ENCODE measurements at places on chromosomes 2 and 18.

DNA sequence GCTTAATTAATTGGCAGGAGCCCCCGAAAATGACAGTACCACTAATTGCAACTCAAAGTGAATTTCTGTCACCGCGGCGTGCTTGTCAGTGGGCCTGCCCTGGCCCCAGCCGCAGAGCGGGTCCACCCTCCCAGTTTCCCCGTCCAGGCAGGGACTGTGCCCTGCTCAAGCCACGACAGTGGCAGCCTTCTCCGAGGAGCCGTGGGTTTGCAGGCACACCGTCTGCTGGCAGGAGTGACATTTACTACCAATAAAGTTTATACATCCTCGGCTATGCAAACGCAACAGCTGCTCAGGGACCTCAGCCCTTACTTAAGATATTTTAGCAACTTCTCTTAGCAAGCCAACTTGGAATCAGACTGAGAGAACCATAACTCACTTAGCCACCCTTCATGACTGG is 112.7 kb downstream of the GBX2 start:
- no peak for DNase-seq

DNA sequence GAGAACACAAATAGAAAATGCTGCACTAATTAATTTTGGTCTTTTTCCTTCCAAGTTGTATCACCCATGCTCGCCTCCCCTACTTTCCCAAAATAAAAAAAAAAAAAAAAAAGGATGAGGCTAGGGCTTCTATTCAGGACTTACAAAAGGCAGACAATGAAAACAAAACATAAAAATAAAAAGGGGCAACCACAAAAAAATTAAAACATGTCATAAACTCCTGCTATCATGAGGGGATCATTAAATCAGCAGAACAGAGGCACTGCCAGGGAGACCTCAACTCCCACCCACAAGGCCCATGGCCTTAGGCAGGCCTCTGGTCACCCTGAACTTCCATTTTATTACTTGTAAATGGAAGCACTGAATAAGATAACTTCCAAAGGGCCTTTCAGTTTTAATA is 23.3 kb downstream of the EPB41L3 start:
- no peak for DNase-seq

DNA sequence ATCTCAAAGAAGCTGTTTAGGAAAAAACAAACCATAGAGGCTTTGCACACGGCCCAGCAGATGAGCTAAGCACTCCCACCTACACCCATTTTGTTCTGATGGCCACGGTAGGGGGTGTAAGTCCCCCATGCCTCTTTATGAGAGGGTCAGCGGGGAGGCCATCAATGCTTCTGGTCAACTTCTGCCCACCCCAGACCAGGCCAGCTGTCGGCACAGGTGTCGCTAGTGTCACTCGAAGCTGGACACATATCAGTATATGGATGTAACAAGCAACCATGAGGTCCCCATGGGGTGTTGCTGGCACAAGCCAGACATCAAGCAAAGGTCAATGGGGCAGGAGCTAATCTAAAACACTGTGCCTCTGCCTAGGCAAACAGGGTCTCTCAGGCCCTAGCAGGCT is 23.7 kb upstream of the SLC35F6 start:
- DNase-seq: no peak

DNA sequence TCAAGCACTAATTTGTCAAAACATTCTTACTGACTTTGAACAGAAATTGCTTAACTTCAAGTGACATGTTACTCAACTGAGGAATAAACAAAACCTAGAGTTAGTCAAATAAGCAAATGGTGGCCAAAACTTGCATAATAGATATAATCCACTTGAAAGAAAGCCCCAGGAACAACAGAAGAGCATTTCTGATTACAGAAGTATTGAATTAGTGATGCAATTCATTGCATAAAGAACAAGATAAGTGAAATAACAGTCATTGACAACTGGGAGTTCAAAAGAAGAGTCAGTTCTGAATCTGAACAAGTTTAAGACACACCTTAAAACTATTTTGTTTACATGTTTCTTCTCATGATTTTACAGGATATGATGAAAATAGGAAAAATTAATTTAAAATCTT is 30.8 kb downstream of the COBLL1 start:
- no peak for DNase-seq

DNA sequence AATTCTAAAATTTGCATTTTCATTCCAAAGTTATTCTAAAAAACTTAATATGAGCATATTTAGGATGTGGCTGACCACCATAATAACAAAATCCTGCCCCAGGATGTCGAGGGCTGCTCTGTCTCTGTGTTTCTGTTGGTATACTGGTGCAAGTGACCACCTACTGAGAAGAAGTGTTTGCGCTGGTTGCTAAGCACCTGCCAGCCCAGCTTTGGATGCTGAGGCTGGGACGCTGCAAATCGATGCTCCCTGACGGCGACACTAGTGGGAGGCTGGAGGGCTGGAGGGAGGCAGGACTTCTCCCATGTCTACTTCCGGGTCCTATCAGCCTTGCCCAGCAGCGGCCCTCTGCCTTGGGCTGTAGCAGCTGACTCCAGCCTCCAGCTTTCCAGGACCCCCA is 45.0 kb downstream of the LAMA1 start:
- DNase-seq: no peak

DNA sequence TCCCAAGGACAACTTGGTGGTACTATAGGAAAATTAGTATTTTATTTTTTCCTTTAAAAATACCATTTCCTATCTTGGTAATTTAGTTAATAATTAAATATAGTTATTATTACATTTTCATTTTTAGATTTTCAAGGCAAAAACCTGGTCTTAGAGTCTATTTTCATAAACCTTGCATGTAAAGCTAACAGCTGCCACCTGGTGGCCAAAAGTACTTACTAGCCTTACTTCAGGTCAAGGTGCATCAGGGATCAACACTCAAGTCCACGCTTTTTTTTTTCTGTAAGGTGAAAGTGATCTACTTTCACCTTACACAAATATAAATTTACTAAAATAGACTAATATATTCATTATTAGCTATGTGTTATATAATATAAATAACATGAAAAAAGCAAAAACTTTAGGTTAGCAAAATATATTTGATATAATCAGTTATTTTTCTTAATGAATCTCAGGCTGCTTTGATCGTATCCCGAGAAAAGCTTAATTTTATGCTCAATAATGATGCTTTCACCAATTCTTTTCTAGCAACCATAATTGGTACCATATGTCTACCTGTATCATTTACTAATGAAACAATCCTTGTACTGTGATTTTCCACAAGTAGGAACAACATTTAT is 62.5 kb downstream of the RELCH start:
- DNase-seq: peak; percentile 46

DNA sequence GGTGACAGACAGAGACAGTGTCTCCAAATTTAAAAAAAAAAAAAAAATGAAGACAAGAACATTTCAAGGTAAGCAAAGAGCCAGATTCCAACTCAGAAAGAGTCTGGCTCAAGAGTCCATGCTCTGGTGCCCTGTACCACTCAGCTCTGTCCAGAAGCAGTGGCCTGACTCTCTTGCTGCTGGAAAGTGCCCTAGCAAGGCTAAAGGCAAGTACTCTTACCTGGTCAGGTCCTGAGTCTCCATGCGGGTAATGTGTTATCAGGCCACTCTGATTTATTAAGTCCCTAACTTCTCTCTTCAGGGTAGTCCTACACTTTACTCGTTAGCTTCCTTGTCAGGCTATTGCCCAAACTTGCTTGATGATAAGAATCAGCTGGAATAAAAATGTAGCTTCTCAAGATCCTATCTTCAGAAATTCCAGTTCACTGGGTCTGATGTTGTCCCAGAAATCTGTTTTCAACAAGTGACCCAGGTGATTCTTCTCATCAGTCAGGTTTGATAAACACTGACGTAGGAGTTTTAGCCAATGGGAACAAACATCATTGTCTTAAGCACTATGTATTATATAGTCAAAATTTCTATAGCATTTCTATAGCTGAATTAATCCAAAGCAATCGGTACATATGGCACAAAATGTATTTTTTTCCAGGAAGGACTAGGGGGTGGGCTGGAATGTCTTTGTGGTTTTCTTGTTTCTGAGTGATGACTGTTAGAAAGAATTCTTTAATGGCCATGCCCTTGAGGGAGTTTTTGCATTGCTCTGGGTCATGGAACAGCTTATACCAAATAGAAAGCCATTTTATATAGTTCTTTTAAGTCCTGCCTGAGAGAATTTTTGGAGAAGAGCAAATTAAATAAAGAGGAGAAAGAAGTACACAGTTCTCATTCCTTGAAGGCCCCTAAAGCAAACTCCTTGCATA is 139.9 kb upstream of the DNMT3A start:
- DNase-seq: no peak

GRCh38 chr2:229408356-229408755 is 137.3 kb upstream of the PID1 start:
- DNase-seq: no peak

- no peak for DNase-seq
Observed at GRCh38 chr2:232571026-232571474, 20.6 kb downstream of the EIF4E2 start.

DNA sequence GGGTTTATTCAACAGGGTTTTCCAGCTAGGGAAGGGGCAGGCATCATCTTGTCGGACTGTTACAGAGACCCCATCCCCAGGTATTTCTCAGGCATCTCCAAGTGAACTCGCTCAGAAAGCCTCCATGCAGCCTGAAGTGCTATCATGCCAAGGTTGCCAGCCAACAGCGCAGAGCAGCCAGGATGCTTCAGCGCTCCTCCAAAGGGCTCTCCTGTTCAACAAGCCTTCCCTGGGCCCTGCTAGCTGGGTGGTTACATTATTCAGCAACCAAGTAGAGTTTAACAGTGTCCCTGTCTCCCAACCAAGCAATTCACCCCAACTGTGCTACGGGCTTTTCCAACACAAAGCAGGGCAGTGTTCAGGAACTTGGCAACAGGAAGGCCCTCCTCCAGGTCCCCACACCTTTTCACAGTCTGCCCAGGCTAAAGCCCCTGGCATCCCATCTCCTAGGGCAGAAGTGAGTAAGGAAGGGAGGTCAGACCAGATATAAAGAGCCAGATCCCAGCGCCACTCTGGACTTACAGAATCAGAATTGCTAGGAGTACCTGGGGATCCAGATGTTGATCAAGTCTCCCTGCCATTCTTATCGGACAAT is 52.9 kb downstream of the ZBTB7C start:
- no peak for DNase-seq

DNA sequence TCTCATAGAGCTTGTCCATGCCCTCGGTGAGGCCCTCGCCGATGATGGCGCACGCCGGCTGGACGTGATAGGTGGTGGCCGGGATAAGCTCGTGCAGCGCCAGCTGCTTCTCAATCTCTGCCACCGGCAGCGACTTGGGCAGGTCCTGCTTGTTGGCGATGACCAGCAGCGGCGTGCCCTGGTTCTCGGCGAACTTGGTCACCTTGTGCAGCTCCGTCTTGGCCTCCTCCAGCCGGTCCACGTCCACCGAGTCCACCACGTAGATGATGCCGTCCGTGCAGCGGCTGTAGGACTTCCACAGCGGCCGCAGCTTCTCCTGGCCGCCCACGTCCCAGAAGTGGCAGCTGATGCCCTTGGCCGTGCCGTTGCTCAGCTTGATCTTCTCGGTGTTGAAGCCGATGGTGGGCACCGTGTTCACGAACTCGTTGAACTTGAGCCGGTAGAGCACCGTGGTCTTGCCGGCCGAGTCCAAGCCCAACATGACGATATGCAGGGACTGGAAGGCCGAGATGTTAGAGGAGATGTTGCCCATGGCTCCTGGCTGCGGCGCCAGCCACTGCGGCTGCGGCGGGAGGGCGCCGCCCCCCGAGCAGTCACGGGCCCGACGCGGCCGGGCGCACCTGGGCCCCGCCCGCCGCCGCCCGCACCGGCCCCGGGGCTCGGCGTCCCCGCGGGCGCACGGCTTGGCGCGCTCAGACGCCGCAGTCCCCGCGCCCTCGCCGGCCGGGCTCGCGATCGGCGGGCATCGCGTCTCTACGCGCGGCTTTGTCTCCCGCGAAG is 636 bp downstream of the ARL4C start:
- peak; percentile 32 for DNase-seq

- no peak for DNase-seq
Observed at GRCh38 chr2:38375696-38376345, 1.3 kb downstream of the ATL2 start.

DNA sequence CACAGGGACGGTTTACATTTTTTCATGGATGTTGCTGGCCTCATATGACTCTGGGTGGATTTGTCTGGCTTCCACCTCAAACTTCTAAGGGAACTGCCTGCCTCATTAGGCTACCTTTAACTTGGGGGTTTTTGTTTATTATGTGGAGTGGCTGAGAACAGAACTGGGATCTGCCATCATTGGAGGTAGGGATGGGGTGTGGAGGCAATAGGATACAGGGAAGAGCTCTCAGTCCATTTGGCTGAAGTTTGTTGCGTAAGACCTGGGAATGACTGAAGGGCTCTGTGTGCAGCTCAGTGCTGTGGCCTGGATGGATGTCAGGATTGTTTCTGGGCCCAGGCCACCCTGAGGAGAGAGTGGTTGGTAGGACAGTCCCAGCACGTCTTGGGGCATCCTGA is 31.2 kb downstream of the ASB1 start:
- DNase-seq: no peak

GRCh38 chr2:181172676-181173075 is 192.3 kb downstream of the UBE2E3 start:
- DNase-seq: no peak

DNA sequence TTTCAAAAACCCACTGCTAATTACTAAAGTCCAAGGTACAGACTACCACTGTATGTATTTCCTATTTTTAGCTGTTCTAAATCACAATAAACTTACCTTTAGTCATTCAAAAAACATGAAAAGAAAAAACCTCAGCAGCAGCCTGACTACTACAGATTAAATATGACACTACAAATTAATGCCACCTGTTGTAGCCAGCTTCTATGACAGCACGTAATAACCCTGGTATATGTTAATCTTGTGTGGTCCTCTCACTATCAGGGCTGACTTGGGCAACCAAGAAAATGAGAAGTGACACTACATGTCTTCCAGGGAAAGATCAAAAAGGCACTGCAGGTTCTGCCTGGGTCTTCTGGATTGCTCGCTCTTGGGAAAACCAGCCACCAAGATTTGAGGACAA is 90.6 kb upstream of the FAM124B start:
- DNase-seq: no peak

DNA sequence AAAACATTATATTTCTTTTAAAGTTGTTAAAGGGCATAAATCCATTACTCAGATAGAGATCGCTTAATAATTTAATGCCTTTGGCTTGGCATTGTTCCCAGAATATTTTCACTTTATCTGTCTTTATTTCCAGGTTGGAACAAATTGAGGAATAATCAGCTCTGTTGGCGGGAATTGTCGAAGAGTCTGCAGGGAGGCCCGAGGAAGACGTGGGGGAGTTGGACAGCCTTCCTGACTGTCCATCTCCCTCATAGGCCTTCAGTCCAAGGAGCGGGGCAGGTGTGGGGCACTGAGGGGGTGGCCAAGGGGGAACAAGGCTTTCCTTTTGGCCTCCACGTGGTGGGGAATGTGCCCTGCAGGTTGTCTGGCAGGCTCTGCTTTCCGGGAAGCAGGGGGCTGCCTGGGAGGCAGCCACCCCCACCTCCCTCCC is 179.6 kb downstream of the ZBTB7C start:
- DNase-seq: no peak
